ENCODE measurements at places on chromosomes 4 and X. TPM values are rescaled to one million over a fixed set of nuclear protein-coding genes. Genes with fewer than 3 reads are reported as not detected.

DNA sequence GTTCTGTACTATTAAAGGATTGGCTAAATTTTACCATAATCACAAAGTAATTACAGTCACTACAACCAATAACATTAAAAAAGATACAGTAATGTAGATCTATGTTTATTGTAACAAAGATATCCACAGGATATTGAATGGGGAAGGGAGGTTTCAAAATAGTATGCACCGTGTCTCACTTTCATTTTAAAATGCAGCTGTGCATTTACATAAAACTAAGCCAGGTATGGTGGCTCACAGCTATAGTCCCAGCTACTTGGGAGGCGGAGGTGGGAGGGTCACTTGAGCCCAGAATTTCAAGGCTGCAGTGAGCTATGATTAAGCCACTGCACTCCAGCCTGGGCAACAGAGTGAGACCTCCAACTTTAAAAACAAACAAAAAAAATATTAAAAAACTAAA is 8.5 kb downstream of the SRP72 start:
- no peaks in the 10 kb centered on the region for H3K4me1 ChIP-seq
- no peaks in the 10 kb centered on the region for H3K27me3 ChIP-seq
- peaks cover 100% of the 10 kb centered on the region for H3K36me3 ChIP-seq
- no peak overlapping the region for H3K4me3 ChIP-seq
- no peak for DNase-seq
- no peak overlapping the region for H3K27ac ChIP-seq

DNA sequence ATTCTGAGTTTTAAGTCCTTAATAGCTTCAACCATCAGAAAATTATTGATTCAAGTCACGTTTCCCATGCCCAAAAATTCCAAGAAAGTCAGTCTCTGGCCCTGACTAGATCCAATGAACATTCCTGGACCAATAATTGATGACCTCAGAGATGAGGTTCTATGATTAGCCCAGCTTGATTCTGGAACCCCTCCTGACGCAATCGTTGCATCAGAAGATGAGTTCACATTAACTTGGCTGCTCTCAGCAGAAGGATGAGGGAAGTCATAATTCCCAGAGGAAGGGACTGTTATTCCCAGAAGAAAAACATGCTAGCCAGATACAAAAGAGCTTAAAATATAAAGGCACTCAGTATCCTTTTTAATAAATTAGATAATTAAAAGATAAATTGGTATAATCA is 34.3 kb upstream of the CPEB2 start:
- no peak overlapping the region for H3K27ac ChIP-seq
- H3K4me3 ChIP-seq = no peak overlapping the region
- no peaks in the 10 kb centered on the region for H3K36me3 ChIP-seq

GRCh38 chr4:146330392-146330791 is 116.1 kb downstream of the REELD1 start:
- no peak overlapping the region for H3K4me3 ChIP-seq
- DNase-seq = peak; percentile 27
- peaks cover 16% of the 10 kb centered on the region for H3K4me1 ChIP-seq
- H3K36me3 ChIP-seq = no peaks in the 10 kb centered on the region
- H3K27ac ChIP-seq = no peak overlapping the region

Gene SAP30
- total RNA-seq = 30.6 TPM

Gene PDCL2
- not detected for total RNA-seq

GRCh38 chrX:11504234-11504633 is 161.5 kb downstream of the ARHGAP6 start:
- no peak overlapping the region for H3K27ac ChIP-seq
- H3K4me3 ChIP-seq = no peak overlapping the region
- no peaks in the 10 kb centered on the region for H3K36me3 ChIP-seq
- no peaks in the 10 kb centered on the region for H3K4me1 ChIP-seq
- no peak for DNase-seq

DNA sequence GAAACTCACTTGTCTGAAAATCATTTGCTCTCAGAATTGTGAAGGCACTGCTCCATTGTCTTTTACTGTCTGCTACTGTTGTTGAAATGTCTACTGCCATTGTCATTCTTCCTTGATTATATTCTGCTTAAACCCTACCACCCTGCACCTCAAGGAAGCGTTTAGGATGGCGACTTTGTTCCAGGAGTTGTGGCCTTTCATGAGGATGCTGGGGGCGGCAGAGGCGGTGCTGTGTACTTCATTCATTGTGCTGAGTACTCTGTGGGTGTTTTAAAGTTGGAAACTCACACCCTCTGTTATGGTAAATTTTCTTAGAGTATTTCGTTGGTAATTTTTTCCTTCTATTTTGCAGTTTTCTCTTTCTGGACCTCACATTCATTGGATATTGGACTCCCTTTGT is 258.9 kb downstream of the TENM3 start:
- no peaks in the 10 kb centered on the region for H3K27me3 ChIP-seq
- peaks cover 5% of the 10 kb centered on the region for H3K4me1 ChIP-seq
- DNase-seq = no peak
- H3K4me3 ChIP-seq = no peak overlapping the region

- H3K27me3 ChIP-seq = no peaks in the 10 kb centered on the region
- DNase-seq = peak; percentile 48
- no peak overlapping the region for H3K4me3 ChIP-seq
- peaks cover 23% of the 10 kb centered on the region for H3K36me3 ChIP-seq
- H3K27ac ChIP-seq = no peak overlapping the region
These were observed 11.7 kb downstream of the LAS1L start for GRCh38 chrX:65522739-65523372.

All from MCF 10A (cell line).